ENCODE measurements at places on chromosomes 5 and 9.
A peak's percentile ranks its signal among the peaks of the same experiment; 100 is the strongest.

DNA sequence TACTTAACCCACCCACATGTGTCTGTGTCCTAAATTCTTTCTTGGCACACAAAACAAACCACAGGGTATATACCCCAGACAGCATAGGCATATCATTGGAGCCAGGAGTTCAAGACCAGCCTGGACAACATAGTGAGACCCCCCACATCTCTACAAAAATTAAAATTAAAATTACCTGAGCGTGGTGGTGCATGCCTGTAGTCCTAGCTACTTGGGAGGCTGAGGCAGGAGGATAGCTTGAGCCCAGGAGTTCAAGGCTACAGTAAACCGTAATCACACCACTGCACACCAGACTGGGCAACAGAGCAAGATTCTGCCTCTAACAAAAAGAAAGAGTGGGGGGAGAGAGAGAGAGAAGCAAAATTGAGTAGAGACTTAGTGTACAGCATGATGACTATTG lies 4.6 kb upstream of the AGTPBP1 start:
- no peak for DNase-seq

DNA sequence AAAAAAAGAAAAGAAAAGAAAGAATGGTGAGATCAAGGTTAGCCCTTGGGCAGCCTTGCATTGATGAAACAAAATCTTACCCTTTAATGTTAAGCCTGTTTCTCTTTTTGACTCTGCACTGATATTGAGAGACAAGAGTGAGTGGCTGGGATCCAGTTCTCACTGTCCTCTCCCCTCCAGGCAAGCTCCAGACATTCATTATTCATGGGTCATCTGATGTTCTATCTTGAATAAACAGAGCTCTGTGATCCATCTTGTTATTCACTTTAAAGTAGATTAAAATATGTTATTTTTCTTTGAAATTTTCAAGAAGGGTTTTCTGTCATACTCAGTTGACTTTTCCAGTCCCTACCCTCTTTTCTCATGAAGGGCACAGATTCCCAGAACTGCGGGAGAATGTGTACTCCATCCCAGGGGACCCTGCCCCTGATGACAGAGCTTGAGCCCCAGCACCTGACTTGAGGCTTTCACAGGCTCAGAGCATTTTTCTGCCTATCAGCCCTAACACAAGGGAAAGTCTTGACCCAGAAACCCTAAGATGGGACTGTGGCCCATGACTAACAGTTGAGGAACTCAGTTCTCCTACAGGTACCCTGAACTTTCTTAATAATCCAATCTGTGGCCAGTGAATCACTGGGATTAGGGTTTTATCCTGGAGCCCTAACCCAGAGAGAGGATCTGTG lies 24.1 kb downstream of the ACTL7B start:
- no peak for DNase-seq

DNA sequence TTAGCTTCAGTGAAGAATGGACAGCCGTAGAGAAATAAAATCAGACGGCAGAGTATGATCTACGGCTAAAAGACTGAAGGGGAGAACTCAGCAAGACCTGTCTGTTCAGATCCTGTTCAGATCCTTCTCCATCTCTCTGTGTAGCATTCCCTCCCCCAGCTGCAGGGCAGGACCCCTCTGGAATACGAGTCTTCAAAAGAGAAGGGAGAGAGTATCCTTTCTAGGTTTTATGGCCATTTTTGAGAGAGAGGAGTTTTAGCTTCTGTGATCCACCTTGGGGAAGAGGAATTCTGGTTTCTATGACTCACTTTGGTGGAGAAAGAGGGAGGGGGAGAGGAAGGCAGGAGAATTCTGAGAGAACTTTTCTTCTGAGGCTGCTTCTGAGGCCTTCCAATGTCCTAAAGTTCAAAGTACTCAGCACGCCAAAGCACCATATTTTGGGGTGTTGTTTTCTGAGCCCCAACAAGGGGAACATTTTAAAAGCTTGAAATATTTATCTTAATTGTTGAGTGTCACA lies 194.4 kb upstream of the TLE4 start:
- no peak for DNase-seq

- DNase-seq, result no peak
Observed at GRCh38 chr9:1216532-1216931, 166.4 kb downstream of the DMRT2 start.

DNA sequence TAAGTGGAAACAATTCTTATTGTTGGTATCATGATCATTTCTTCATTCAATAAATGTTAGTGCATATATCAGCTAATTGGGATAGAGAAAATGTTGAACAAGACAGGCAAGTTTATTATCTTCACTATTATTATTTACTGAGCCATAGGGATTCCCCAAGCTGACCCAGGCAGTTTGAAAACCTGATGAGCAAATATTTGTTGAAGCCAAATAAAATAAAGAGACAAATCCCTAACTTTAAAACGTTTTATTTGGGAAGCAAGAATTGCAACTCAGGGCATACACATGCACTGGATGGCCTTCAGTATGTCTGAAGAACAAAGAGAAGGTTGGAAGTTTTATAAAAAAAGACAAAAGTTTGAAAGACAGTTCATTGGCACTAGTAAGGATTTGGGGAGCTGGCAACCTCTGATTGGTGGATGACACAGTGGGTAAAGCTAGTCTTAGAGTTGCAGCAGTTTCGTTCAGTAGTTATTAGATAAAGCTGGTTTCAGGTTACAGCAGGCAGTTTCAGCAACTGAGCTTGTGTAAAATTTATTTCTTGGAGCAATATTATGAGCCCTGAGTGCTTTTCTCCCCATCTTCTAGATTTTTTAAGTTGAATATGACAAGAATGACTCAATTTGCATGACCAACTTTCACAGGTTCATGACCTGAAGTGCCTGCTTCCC lies 44.7 kb upstream of the PRLR start:
- no peak for DNase-seq

DNA sequence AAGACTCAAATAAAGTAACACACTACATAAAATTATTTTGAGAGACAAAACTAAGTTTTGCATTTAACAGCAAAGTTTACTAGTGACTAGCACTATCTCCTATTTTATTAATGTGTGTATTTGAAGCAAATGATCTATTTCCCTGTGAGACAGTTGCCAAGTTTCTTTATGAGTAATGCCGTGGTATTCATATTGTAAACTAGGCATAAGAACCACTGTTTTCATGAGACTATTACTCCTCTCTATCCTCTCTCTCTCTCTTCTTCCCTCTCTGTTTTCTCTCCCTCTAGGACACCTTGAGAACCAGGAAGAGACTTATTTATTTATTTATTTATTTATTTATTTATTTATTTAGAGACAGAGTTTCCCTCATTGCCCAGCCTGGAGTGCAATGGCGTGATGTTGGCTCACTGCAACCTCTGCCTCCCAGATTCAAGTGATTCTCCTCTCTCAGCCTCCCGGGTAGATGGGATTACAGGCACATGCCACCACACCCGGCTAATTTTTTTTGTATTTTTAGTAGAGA lies 61.1 kb downstream of the MLANA start:
- no peak for DNase-seq

DNA sequence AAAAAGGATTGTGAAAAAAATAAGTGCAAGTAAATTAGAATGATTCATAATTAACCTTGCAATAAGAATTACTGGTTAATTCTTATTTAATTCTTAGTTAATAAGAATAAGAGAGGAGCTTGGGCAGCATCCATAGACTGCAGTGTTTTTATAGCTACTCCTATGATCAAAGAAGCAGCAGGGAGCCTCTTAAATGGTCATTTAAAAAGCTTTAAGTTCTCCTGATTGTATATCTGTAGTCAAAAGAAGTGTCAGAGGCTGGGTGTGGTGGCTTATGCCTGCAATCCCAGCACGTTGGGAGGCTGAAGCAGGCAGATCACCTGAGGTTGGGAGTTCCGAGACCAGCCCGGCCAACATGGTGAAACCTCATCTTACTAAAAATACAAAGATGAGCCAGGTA lies 14.4 kb downstream of the ACER2 start:
- no peak for DNase-seq

DNA sequence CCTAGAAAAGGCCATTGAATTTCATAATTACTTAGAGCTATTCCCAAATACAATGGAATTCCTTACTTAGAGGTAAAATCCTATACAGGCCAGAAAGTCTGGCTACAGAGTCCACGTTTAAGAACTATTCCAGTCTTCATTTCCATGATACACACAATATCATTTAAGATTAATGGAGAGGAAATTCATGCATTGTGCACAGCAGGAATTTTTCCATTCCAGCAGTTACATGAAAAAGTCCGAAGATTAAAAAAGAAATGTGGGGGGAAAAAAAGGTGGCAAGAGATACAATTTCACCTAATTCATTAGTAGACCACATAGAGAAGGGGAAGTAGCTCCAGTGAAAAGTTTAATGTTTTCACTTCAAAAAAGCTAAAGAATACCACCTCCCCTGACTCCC lies 63.1 kb downstream of the CHD1 start:
- no peak for DNase-seq

GRCh38 chr5:14665101-14665822 lies 744 bp downstream of the OTULIN start:
- no peak for DNase-seq

DNA sequence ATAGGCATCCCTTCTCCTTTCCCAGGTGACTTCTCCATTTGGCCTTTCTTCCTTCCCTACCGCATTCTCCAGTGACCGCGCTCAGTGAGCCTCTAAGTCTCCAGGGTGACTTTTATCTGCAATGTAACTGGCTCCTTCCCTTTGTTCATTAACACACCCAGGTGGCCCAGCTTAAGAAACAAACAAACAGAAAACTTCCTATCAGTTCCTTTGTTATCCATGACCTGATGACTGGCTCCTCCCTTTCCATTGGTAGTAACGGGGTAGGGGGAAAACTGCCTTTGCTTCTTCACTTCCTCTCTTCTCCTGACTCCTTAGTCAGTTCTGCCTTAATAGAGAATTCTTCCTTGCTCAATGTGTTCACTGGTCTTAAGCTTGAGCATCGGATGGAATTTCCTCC lies 7.0 kb upstream of the SH3GL2 start:
- DNase-seq, result no peak

DNA sequence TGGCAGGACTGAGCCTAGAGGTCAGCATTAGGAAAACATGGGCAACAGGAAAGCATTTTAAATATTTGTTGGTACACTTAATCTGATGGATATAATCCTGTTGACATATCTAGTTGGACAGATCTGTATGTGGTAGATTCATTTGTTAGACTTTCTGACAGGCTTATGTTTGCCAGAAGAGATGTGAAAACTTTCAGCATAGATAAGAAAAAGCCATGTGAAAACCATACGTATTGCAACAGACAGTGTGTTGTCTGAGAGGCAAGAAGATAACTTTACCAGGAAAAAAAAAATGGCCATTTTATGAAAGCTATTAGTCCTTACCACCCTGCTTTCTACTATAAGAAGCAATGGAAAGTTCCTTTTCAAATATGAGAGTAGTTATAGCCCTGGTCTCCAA lies 1902.2 kb upstream of the C9orf72 start:
- no peak for DNase-seq

GRCh38 chr9:113614843-113615648 lies 151.5 kb downstream of the RGS3 start:
- DNase-seq, result no peak

DNA sequence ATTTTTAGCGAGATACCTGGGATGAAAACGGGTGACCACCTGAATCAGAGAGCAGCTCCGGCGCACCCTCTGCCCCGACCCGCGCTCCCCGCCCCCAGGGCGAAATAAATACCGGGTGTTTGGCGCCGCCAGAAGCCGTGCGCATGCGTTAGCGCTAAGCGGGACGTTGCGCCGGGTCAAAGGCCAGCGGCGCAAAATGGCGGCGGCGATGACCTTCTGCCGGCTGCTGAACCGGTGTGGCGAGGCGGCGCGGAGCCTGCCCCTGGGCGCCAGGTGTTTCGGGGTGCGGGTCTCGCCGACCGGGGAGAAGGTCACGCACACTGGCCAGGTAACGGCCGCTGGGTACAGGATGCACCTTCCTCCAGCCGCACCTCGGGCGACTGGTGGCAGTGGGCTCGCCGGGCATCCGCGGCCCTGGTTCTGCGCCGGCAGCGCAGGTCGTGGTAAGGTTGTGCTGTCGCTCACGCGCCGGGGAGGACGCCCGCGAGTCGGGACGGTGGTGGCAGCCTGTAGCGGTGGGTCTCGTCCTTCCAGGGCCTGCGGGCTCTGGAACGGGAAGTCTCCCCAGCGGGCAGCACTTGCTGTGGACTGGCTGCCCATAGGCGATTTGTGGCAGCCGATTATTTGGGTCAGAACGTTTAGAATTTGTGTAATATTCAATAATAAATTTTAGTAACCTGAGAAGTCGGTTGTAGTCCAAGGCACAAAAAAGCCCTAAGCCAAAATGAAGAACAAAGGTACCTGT lies at the start of gene NDUFS6:
Gene NDUFS6, plus strand, starts transcription at position 186 of the 745 bp plus-strand sequence. Its CDS starts 11 bp downstream, at position 197.
- DNase-seq, result peak; percentile 48

GRCh38 chr9:135765416-135765815 lies 63.4 kb downstream of the KCNT1 start:
- no peak for DNase-seq

DNA sequence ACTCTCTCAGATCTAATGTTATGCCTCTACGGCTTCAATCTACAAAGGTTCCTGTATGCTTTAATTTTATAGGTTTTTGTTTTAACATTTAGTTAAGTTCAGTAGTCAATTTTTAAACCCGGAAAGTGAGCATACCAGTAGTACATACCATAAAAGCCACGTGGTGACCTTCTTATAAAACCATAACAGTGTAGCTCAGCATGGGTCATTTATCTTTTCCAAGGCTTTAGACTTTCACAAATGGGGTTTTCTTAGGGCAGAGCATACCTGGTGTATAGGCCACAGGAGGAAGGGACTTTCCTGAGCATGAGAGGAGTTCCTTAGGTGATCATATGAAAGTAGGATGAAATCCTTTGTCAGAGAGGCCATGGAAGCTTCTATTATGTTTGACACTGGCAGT lies 23.2 kb downstream of the ECM2 start:
- no peak for DNase-seq

DNA sequence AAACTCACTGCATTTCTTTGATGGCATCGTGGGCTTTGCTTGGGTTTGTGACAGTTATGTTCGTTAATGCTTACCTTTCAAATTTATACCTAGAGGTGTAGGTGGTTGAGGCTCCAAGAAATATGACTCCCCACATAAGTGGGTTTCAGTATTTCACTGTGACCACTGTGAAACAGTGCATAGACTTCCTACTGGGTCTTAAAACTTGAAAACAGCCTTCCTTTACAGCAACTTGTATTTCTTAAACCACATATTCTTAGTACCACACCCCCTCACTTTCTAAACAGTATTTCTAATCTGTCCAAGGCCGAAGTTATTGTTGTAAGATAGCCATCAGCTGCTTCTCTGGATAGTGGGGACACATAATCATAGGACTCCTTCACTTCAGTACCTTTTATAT lies 48.3 kb downstream of the TMEFF1 start:
- DNase-seq, result no peak

GRCh38 chr9:18492612-18493011 lies 18.7 kb downstream of the ADAMTSL1 start:
- DNase-seq, result no peak

DNA sequence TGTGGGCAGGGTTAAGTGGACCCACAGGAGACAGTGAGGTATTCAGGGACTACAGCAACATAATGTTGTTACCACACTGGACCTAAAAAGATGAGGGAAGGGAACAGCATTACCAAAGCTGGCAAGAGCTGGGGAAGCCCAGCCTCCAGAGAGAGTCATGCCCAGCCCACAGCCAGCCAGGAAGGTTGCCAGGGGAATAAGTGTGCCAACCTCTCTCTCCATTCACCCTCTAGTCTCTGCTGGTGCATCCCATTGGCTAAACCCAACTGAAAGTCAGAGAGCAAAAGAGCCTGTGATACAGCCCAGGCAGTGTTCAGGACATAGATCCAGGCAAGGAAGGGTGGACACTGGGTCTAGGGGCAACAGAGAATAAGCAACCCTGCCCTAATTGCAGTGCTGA lies 35.8 kb upstream of the AFAP1L1 start:
- no peak for DNase-seq

GRCh38 chr5:114449860-114450421 lies 88.1 kb downstream of the KCNN2 start:
- DNase-seq, result no peak
